ENCODE measurements at places on chromosomes 3 and 15.

DNA sequence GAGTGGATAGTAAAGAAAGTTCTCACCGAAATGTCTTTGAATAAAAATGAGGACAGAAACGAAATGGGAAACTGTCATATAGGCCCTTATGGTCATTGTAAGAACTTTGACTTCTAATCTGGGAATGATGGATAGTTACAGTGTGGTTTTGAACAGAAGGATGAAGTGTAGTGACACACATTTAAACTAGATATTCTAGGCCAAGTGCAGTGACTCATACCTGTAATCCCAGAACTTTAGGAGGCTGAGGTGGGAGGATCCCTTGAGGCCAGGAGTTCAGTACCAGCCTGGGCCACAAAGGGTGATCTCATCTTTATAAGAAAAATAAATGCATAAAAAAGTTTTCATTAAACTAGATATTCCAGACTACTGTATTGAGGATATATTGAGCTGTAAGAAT, 452.8 kb downstream of the ROBO1 start:
- no peak for DNase-seq

GRCh38 chr3:186882881-186883685, 40.6 kb downstream of the ADIPOQ start:
- no peak for DNase-seq

DNA sequence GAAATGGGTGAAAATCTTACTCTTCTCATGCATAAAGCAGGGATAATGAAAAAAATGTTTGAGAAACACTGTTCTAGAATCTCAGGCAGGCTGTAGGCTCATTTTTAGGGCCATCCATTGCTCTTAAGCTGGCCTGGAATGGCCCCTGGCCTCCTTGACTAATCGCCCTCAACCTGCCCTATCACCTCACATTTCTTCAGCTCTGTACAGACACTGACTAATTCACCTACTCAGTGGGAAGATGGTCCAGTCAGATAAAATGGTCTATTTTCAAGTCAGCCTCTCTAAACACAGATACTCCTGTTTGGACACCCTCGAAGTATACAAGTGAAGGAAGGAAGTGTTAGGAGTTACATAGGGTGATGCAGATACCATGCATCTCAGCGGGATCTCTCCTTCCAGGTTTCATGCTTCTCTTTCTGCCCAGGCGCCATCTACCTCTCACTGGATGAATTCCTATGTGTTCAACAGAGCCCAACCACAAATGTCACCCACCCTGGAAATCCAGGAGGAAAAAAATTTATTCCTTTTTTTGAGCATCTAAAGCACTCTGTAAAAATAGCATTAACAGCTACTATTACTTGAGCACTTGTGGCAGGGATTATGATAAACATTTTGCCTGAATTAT, 12.1 kb downstream of the FMN1 start:
- no peak for DNase-seq

- DNase-seq, result no peak
These were observed 698.8 kb downstream of the MECOM start for GRCh38 chr3:168964736-168965135.

DNA sequence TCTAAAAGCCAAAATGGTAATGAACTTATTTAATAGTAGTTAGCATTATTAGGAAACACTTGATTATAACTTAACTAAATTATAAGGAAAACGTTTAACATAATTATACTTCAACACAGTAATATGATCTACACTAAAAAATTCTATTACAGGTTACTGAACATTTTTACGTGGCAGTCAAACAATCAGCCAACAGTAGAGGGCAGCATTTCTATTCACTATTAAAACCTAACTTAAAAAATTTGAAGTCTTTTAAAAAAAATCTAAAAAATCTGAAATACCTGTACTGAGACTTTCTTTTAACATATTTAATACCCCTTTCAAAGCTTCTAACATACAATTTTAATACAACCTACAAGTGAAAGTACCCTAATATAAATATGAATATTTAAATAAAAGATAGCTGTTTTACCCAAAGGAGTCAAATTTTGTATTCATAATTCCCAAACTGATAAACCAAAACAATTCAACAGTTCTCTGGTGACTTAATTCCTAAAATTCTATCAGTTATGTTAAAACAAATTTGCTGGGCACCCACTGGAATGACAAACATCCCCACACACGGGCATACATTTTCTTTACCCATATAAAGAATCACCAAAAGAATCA, 41.5 kb downstream of the DLG1 start:
- DNase-seq, result no peak

GRCh38 chr15:77622209-77622933, 10.3 kb downstream of the LINGO1 start:
- DNase-seq, result no peak

DNA sequence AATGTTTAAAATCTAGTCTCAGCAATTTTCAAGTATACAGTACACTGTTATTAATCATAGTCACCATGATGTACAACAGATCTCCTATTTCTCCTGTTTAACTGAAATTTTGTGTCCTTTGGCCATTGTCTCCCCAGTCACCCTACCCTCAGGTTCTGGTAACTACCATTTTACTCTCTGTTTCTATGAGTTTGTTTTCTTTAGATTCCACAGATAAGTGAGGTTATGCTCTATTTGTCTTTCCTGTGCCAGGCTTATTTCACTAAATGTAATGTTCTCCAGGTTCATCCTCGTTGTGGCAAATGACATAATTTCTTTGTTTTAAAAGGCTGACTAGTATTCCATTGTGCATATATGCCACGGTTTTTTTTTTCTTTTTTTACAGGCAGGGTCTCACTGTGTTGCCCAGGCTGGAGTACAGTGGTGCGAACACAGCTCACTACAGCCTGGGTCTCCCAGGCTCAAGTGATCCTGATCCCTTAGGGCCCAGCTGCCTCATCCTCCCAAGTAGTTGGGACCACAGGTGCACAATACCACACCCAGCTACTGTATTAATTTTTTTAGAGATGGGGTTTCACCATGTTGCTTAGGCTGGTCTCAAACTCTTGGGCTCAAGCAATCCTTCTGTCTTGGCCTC, 50.0 kb downstream of the RAB7A start:
- DNase-seq, result peak; percentile 47

- no peak for DNase-seq
These were observed 370.1 kb upstream of the ONECUT1 start for GRCh38 chr15:53160092-53160704.

GRCh38 chr3:65531499-65531898, 507.2 kb downstream of the MAGI1 start:
- no peak for DNase-seq

DNA sequence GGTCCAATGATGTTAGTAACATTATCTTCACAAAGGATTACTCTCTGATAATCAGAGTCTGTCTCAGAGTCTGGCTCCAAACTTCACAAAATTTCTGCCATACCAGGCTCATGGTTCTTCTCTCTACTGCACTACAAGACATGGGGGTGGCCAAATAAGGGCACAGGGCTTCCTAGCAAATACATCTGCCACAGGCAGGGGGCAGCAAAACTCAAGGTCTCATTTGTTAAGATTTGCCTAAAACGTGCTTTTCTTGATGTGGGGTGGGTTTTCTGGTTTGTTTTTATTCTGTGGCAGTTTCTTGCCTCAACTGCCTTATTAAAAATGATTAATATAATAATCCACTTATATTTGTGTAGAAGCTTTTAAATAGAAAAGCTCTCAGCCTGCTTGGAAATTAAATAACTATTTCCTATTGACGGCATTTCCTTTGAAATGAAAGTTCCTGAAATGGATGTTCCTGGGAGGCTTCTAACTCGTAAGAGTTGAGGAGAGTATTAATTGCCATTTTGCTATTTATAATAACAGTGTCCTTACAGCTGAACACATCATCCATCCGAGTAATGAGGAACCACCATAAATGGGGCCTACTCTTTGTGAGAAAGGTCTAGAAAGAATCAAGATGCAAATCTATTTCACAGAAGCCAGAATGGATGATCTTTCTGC, 53.8 kb downstream of the SST start:
- DNase-seq, result peak; percentile 27

DNA sequence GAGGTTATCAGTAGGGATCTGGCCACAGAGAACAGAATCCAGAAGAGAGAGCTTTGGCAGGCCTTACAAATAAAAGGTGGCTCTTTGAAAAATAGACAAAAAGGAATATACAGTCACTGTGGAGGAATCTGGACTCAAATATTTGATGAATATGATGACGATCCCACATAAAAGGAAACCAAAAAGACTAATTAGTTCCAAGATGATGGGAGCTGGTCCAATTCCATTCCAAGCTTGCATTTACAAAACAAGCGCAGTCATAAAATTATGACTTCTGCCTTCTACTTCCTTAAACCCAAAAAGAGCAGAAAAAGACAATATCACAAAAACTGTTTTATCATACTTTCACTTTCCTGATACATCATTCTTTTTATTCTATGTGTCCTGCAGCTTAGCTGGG, 285.8 kb downstream of the DIPK2A start:
- no peak for DNase-seq

GRCh38 chr3:72678867-72679266, 169.4 kb downstream of the SHQ1 start:
- DNase-seq, result no peak

- DNase-seq, result no peak
These were observed 44.8 kb downstream of the SLC6A1 start for GRCh38 chr3:11037241-11037873.

DNA sequence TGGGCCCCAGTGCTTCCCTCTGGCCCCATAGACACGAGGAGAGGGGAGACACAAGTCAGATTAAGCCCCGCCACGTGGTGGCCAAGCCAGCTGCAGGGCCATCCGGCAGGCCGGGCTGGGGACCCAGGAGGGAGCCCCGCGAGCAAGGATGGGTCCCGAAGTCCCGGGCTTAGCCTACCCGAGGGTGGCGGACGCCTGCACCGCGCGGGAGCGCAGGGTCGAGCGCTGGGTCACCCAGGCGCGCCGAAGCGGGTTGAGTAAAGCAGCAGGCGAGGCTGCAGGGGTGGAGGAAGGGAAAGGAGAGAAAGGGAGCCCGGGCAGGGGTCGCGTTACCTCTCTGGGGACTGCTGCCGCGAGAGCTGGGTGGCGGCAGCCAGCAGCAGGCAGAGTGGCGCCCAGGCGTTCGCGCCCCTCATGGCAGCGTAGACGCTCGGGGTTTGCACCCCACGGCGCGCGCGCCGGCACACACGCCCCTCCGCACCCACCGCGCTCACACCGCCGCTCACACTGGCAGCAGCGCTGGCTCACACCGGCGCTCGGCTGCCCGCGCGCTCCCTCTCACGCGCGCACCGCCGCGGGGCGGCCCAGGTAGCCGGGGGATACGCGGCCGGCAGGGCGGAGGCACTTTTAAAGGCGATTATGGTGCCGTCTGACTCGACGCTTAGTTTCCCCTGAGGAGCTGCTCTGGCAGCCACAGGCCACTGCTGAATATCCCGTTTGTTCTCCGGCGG, at the start of gene PCOLCE2:
TSS of gene PCOLCE2 (minus strand) at position 603 of the 731 bp plus-strand sequence. CDS start at position 416, 187 bp downstream.
- DNase-seq, result peak; percentile 48

GRCh38 chr3:31668242-31668641, 135.5 kb downstream of the STT3B start:
- DNase-seq, result peak; percentile 59

- DNase-seq, result no peak
These were observed 124.3 kb downstream of the RPLP1 start for GRCh38 chr15:69576948-69577351.

DNA sequence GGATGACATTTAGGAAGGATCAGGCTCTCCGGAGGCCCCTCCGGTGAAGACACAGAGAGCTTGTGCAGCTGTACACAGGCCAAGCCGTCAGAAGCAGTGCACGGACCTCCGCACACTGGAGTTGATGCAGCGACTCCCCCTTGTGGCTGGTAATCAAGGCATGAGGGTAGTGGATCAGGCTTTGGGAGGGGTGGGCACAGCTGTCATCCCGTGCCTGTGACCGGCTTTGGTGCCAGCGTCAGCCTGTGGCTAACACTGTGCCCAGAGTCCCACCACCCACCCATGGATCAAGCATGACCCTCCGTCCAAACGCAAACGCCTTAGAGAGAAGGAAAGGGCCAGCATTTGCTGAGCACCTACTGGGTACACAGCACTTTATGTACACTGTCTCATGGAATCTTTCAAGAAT, 8.2 kb upstream of the GRIP2 start:
- peak; percentile 91 for DNase-seq

- no peak for DNase-seq
These were observed 28.6 kb upstream of the PDZRN3 start for GRCh38 chr3:73653351-73653750.

DNA sequence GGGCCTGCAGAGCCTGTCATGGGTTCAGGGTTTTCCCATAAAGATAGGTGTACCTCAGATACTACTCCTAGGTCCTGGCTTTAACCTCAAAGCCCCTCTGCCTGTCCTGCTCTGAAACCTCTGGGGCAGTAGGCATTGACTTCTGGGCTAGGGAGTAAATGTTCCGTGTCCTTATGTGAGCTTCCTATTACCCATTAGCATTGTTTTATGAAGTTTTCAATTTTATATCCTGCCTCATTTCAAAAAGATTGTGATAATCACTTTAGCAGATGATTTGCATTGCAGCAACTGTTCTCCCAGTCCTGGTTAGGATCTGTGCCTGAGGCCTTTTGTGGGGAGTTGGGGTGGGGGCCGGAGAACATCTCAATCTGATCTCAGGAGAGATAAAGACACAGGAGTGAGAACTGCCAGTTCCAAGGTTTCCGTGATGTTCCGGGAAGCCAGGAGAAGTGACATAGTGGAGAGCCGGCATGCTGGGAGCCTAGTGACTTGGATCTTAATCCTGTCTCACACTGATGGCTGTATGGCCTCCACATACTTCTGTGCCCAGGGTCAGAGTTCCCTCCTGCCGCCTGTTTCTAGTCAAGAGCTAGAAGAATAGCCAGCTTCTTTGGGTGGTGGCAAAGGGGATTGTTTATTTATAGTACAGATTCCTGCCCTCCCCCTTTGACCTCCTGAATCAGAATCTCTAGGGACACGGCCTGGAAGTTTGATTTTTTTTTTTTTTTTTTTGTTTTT, 10.6 kb downstream of the TPM1 start:
- no peak for DNase-seq

- DNase-seq, result peak; percentile 31
These were observed 32.2 kb downstream of the GPR176 start for GRCh38 chr15:39887832-39888231.

GRCh38 chr3:101803173-101803782, 24.3 kb downstream of the NXPE3 start:
- DNase-seq, result no peak

GRCh38 chr3:115156046-115156654, 9.1 kb upstream of the ZBTB20 start:
- DNase-seq, result no peak

- DNase-seq, result no peak
These were observed 59.7 kb upstream of the KBTBD8 start for GRCh38 chr3:66938338-66938963.

- no peak for DNase-seq
These were observed 173.1 kb downstream of the NECTIN3 start for GRCh38 chr3:111244760-111245159.

DNA sequence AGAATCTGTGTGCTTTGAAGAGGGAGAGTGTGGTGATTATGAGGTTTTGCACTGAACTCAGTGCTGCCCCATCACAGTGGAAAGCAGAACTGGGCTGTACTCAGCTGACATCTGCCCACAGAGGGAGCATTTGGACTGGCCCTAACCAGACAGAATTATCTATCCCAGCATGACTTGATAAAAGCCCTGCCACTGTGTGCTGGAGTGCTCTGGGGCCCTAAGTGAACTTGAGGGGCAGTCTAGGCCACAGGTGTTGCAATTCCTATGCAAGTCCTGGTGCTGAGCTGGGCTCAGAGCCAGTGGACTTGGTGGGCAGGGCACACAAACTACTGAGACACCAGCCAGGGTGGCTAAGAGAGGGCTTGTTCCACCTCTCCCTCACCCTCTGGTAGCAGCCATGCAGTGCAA, 269.2 kb upstream of the CTNNB1 start:
- no peak for DNase-seq

All from HuH-7.5 (cell line).